Activated CD4-positive, alpha-beta T cell treated with anti-CD3 and anti-CD28 coated beads, Interleukin-2, Interleukin-6, amounts not matched to agents 100 ng/mL and 50 ng/mL, durations not matched to agents 16 hours and 8 hours (primary cell): ENCODE measurements at places on chromosomes 6 and 20.
A peak's percentile ranks its signal among the peaks of the same experiment; 100 is the strongest.

- DNase-seq = no peak
These were observed 18.1 kb upstream of the ASCC3 start for GRCh38 chr6:100899202-100899601.

DNA sequence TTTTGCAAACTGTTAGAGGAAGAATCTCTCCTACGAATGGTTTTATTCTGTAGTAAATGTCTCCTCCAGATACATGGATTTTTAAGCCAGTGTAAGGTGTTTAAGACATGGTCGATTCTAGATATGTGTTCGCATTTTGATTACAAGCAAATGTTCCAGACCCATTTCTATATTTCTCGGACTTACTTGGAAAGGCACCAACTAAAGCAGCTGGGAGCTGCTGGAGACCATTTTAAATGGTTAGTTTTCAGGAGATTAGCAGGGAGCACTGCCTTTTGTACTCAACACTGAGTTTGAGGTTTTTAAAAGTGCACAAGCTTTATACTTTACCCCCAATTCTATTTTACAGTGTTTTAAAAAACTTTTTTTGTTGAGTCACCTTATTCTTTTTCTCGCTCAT, 857.0 kb downstream of the KIF16B start:
- DNase-seq = no peak

DNA sequence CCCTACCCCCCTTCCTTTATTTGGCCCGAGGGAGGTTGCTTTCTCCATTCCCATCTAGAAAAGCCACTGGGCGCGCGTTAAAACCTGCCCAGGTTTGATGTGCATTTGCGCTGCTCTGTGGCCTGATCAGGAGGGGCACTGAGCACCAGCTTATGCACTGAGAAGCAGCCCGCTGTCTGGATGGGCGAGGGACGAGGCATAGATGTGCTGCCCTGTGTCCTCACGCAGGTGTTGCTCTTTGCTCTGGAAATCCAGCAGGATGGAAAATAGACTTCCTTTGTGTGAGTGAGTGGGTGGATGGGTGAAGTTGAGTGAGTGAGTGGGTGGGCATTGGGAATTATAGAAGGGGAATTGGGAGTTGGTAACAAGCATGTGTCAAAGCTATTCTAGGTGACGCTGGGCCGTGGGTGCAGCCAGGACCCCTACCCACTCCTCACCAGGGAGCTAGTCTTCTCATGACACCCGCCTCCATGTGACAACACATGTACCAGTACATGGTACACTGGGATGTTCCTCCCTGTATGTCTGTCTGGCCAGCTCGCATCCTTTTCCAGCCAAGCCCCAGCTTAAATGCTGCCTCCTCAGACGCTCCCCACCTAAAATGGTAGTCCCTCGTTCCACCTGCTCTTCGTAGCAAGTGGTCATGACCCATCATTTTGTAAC, 162.6 kb downstream of the DTNBP1 start:
- DNase-seq = no peak

DNA sequence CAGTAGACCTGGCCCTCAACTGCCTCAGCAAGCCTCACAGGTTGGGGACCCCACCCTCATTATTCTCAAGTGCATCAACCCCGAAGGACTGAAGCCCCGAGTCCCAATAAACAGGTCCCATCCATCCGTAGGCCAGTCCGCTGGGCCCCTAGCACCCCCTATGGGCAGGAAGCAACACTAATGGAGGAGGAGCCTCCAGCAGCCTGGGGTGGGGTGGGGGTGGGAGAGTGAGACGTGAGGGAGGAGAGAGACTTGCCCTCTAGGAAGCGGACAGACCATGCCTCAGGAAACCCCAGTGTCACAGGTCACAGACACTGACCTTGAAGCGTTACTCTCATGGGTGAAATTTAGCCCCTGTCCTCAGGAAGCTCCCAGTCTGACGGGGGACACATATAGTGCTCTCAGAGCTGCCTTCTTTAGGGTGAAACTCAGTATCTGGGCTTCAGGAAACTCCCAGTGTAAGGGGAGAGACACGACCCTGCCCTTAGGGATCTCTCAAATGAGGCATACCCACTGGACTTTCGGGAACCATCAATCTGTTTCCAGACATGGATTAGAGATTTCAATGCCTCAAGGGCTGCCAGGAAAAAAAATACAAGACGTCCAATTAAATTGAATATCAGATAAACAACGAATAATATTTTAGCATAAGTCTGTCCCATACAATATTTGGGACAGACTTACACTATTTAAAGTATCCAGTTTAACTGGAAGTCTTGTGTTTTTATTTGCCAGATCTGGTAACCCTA, 125.8 kb downstream of the MRPL14 start:
- peak; percentile 65 for DNase-seq

DNA sequence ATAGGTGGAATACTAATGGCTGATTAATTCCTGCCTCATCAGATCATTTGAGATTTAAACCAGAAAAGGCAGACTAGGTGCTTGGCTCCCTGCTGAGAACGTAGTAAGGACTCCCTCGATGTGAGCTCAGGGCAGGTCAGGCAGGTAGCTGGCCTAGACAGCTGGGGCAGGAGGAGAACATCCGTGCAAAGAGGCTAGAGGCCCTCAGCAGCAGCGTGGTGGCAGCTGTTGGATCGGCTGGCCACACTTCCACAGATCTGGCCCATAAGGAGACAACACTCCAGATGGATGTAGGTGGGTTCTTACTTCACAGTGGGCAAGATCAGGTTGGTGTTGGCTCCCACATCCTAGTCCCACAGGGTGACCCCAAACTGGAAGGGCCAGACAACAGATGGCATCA, 38.5 kb downstream of the EYA2 start:
- no peak for DNase-seq

GRCh38 chr20:19628570-19629134, 129.4 kb upstream of the RIN2 start:
- DNase-seq = peak; percentile 77

- DNase-seq = no peak
These were observed 6.7 kb downstream of the DNPH1 start for GRCh38 chr6:43222418-43223059.

- DNase-seq = peak; percentile 19
These were observed 23.4 kb downstream of the FAM217A start for GRCh38 chr6:4055420-4056041.

DNA sequence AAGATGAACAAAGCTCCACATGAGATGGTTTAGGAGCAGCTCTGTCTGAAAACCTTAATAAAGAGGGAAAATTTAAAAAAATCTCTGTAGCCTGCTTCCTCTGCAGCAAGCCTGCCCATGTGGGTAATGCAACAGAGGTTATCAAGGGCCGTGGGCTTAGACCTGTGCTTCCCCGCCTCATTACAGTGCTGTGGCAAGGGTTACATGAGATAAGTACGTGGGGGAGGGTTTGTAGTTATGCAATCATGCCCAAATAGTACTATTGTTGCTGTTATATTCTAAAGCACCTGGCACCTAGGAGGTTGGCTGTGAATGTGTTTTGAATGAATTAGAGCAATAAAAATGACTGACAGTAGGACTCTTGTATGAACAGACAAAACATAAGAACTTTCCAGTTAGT, 68.3 kb downstream of the PKHD1 start:
- DNase-seq = no peak

DNA sequence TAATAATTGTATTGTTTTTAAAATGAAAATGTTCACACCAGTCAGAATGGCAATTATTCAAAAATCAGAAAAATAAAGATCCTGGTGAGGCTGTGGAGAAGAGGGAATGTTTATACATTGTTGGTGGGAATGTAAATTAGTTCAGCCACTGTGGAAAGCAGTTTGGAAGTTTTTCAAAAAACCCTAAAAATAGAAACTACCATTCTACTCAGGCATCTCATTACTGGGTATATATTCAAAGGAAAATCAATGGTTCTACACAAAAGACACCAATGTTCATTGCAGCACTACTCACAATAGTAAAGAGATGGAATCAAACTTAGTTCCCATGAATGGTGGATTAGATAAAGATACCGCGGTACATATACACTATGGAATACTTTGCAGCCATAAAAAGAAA, 461.5 kb upstream of the ADGRB3 start:
- no peak for DNase-seq

DNA sequence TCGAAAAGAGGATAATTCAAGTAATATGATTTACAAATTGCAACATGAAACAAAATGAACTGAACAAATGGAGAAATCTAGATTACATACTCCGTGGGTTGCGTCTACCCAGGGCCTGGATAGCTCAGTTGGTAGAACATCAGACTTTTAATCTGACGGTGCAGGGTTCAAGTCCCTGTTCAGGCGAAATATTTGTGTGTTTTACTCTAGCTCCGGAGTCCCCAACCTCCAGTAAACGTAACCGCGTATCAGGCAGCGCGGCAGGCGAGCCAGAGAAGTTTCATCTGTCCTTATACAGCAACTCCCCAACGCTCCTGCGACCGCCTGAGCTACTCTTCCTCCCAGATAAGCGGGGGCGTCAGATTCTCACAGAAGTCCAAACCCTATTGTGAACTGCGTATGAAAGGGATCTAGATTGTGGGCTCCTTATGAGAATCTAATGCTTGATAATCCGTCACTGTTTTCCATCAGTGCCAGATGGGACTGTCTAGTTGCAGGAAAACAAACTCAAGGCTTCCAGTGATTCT, 176.1 kb downstream of the TRIM27 start:
- peak; percentile 84 for DNase-seq

- no peak for DNase-seq
These were observed 231.3 kb downstream of the ERMARD start for GRCh38 chr6:169982461-169983386.
